Tibial nerve (tissue), 4 donors: ENCODE measurements at places on chromosomes 5 and 9.

DNA sequence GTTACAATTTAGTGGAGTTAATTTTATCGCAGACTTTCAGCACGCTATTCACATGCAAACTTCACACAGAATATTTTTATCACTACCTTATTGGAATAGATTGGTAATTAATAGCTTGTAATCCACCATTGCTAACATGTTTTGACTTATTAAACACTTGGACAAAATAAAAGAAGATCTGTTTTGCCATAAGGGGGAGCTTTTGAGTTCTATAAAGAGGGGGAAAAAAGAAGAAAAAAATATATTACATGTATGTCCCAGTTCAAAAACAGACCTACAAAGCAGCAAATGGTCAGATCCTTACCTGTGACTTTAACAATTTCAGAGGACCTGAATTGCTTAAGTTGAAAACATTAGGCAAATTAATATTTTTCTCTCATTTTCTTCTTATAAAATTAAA lies 1.2 kb upstream of the PAPPA start:
- no peak for DNase-seq

DNA sequence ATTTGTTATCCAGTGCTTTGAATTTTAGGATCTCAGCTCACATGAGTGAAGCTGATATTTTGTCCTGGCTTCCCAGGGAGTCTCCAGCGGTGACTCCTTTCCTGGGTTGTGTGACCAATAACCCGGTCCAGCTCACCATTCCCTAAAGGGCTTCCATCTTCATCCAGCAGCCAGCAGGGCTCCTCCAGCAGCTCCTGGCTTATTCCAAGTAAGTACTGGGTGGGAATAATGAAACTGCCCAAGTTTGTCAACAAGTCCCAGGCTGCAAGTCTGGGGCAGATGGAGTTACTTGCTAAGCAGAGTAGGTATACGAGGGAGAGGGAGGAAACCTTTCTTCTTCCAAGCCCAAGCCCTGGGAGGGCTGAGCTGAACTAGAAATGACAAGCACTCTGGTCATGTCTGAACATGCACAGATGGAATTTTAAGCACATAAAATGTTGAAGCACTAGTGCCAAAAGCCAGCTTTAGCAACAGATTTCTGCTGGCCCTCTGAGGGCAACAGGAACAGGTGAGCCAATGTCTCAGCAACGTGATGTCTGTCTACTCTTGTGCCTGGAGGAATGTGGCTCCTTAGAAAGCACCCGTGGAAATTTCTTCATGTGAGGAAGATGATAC lies 153.7 kb upstream of the DAPK1 start:
- DNase-seq: no peak

- no peak for DNase-seq
These were observed 74.1 kb upstream of the FSD1L start for GRCh38 chr9:105373723-105374122.

DNA sequence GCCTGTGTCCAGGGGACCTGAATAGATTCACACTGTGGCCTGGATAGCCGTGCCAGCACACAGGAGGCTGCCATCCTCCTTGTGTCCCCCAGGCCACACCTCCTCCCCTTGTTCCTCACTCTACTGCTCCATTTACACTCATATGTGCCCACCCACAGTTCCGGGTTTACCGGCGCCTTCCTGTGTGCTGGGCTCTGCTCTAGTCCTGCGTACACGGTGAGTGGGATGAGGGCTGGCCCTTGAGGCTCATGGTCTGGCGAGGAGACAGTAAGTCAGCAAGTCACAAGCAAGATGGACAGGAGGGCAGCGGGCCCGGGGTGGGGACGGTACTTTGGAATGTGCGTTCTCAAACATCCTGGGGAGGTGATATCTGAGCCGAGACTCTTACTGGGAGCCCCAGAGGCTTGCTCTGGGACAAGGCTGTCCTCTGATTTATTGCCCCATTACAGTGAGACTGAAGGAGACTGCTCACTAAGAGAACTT lies 32.4 kb upstream of the NXNL2 start:
- no peak for DNase-seq

DNA sequence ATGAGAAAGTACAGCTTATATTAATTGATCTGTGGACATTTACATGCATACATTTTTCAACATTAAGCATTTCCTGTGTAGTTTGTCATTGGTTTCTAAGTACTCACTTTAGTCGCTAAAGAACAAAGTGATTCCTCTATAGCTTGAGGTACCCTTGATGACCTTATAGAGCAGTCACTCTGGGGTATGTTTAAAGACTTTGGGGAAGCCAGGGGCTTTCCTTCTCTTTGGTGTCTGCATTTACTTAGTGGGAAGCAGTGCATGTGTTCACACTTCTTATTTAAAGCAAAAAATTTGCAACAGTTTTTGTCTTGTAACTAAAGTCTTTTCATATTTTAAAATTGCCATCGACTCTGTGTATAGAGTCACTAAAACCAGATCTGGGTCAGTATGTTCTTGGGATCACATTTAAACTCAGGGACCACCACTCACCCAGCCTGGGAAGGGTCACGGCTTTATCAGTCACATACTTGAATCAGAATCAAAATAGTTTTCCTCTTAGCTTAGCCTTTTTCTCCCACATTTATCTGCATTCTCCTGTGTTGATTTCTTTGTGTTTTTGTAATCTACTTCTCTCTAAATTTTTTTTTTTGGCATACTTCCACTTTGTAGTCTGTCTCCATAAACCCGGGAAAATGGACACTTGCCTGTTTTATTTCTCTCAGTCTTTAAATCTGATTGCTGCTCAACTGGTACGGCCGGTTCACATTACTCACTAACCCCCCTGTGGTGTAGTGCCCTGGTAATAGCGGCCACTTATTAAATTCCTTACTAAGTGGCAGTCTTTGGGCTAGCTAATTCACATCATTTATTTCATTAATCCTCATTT lies 143.9 kb upstream of the FBN2 start:
- DNase-seq: no peak

- DNase-seq: no peak
These were observed 95.8 kb downstream of the CFAP90 start for GRCh38 chr5:7754997-7755596.

DNA sequence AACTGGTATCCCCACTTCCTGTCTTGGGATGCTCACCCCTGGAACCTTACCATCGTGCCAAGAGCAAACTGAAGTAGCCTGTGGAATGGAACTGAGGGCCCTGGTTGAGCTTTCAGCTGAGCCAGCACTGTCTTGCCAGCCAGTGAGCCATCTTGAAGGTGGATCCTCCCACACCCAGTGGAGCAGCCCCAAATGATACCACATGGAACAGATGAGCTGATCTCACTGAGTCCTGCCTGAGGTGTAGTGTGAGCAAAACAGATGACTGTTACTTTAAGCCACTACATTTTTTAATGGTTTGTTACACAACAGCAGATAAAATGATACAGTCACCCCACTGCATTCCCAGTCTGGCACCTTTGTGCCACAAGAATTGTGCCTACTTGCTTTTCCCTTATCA lies 2.2 kb upstream of the PCYOX1L start:
- DNase-seq: no peak

- no peak for DNase-seq
These were observed 159.0 kb upstream of the SNX2 start for GRCh38 chr5:122615832-122616231.
